Naive thymus-derived CD4-positive, alpha-beta T cell (primary cell): ENCODE measurements at places on chromosomes 16 and 17. TPM values are rescaled to one million over a fixed set of nuclear protein-coding genes. Genes with fewer than 3 reads are reported as not detected.

NEK8 gene
- 11.8 TPM for total RNA-seq

CEMP1 gene
- not detected for total RNA-seq

GRCh38 chr17:14211246-14211645 lies 25.4 kb downstream of the CDRT15 start:
- no peaks in the 10 kb centered on the region for H3K27me3 ChIP-seq
- peaks cover 19% of the 10 kb centered on the region for H3K36me3 ChIP-seq
- H3K27ac ChIP-seq: no peak overlapping the region
- no peak for DNase-seq
- no peak overlapping the region for H3K4me3 ChIP-seq
- H3K4me1 ChIP-seq: peaks cover 8% of the 10 kb centered on the region

DNA sequence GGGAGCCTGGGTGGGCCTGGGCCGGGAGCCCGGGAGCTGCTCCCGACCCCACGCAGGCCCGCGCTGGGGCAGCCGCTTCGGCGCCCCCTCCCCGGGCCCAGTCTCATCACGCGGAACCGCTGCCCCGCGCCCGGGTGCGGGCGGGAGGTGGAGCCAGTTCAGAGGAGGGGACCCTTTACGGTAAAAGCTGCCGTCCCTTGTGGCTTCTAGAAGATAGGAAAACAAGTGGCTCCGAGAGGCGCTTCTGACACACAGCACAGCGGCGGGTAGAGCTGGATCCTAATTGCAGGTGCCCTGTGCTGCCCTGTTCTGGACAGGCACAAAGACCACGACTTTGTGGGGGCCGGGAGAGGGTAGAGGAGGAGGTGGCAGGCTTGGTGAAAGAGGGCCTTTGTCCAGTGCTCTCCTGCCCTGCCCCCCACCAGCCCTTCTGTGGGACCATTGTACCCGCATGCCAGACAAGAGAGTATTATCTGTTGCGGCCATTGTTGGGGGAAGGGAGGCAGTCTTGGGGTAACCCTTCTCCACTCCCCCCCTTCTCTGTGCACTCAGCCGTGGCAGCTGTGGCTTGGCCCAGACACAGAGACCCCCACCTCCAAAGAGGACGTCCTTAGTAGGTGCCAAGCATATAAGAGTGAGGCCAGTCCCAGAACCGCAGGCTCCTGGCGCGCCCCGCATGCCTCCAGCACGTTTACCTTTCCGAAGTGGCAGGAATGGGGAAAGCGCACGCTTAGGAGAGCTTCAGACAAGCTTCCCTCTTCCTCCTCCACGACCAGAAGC lies 736 bp downstream of the CNP start:
- H3K36me3 ChIP-seq: peaks cover 17% of the 10 kb centered on the region
- no peak for DNase-seq
- peak overlapping the region; percentile 88 for H3K27ac ChIP-seq
- H3K27me3 ChIP-seq: no peaks in the 10 kb centered on the region

DNA sequence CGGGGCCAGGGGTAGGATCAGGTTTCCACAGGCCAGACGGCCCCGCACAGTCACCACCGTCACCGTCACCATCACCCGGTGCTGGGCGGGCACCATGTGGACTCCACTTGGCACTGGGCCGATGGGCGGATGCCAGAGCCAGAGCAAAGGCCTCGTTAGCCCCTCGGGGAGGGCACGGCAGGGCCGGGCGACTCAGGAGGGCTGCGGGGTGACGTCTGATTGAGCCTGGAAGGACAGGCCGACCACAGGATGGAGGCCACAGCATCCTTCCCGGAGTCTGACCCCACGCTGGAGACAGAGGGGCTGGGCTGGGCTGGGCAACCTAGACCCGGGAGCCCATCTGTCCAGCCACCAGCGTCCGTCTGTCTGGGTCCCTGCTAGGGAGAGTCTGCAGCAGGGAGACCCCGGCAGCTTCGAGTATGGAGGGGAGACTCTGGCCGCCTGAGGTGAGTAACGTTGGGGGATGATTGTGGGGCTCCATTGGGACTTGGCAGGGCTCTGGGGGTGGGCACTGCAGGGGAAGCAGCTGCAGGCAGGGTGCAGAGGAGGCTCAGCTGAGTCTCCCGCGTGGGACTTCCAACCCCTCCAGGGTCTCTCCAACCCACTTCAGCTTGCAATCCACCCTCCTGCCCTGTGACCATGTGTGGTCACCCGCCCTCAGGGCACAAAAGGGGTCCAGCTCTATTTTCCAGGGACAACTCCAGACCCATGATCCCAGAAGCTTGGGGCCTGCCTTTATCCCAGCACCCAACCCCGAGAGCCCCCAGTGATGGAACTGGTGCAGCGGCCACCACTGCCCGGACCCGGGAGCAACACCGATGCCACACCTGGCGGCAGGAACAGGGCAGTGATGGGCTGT lies 22.6 kb downstream of the SLC25A10 start:
- H3K4me1 ChIP-seq: no peaks in the 10 kb centered on the region
- H3K36me3 ChIP-seq: no peaks in the 10 kb centered on the region
- H3K4me3 ChIP-seq: no peak overlapping the region
- DNase-seq: no peak
- H3K27ac ChIP-seq: no peak overlapping the region
- peaks cover 2% of the 10 kb centered on the region for H3K27me3 ChIP-seq
